Mesothelial cell of epicardium (in vitro differentiated cells): ENCODE measurements at places on chromosomes 16 and 17. TPM values are rescaled to one million over a fixed set of nuclear protein-coding genes. Genes with fewer than 3 reads are reported as not detected.

GRCh38 chr17:61478026-61478789 is 26.0 kb downstream of the TBX4 start:
- no peak for DNase-seq

- DNase-seq, result no peak
Measured at GRCh38 chr17:42806249-42806648, 7.6 kb downstream of the CNTD1 start.

- no peak for DNase-seq
Measured at GRCh38 chr17:51263006-51263405, 2.7 kb downstream of the UTP18 start.

- peak; percentile 89 for DNase-seq
Measured at GRCh38 chr16:96935-97381, 18.9 kb downstream of the MPG start.

- peak; percentile 72 for DNase-seq
Measured at GRCh38 chr17:10198509-10199249, at the start of gene GAS7. TSS of gene GAS7 (minus strand) at chr17:10198606.

DNA sequence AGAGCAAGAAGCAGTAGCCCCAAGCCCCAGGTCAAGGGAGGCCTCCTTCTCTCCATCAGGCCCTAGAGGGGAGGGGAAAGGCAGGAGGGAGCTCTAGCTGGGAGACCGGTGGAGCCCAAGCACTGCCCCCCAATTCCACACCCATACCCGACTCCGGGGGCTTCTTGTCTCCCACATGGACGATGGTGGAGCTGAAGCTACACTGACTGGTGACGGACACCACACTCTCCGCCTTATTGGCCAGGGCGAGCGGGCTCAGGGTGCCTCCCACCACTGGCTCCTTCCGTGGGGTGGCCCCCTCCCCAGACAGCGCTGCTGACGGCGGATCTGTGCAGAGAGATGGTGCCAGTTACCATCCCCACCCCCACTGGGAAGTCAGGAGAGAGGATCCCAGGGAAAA is 6.4 kb downstream of the PER1 start:
- DNase-seq, result no peak

GRCh38 chr17:79670537-79671084 is 59.8 kb upstream of the RBFOX3 start:
- no peak for DNase-seq

- DNase-seq, result no peak
Measured at GRCh38 chr16:23679274-23679985, 741 bp downstream of the PLK1 start.

GRCh38 chr17:63150490-63150889 is 184.5 kb downstream of the TANC2 start:
- DNase-seq, result no peak

The CDIPT gene
- total RNA-seq, result 49.7 to 51.7 TPM (median 49.7 TPM) in 3 replicates

The KRT15 gene
- 8.5 to 10.2 TPM (median 8.7 TPM) in 3 replicates for total RNA-seq

The KRTAP16-1 gene
- total RNA-seq, result not detected in 3 replicates

The RNF43 gene
- 38.7 to 40.3 TPM (median 39.0 TPM) in 3 replicates for total RNA-seq

The CHST4 gene
- not detected in 3 replicates for total RNA-seq

The PRR29 gene
- 1.9 to 2.0 TPM (median 2.0 TPM) in 3 replicates for total RNA-seq
